ENCODE measurements at places on chromosomes 1 and 21.

DNA sequence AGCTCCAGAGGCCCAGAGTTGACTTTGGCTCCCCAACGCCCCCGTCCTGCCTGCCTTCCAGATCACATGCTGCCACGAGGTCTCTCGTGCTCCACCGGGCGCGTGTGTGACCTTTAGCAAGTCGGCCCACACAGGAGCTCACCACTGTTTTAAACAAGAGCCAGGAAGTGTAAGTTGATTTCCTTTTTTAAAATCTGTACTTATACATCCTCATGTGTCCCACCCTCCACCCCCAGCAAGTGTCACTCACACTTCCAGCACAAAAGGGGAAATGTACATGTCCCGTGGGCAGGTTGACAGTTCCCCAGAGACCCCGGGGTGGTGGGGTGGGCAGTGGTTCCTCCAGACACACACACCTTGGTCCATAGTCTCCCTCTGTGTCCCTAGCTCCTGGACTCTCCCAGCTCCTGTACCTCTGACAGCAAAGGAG is 84.4 kb downstream of the STUM start:
- DNase-seq = no peak

DNA sequence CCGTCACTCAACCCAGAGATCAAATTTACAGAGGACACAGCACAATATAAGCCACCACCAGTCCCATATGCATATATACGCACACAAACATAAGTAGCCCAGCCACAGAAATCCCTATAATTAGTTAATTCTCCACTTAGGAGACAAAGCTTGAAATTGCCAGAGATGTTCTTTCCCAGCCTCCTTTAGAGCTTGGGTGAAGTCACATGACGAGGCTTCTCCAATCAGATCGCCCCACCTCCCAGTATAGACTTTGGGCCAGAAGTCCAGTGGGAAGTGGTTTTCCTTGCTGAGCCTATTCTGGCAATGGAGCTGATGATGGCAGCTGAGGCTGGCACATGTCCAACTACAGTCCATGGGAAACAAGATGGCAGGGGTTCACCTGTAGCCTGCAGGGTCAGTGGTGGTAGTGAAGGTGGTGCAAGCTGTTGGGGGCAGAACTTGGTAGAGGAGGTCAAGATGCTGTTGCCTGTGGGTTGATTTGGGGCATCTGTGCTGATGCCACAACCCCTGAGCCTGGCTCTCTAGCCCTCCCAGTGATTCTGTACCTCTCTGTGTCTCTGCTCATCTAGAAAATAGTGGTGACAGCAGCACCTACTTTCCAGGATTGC is 535.9 kb downstream of the MATN1 start:
- no peak for DNase-seq

- DNase-seq = no peak
Observed at GRCh38 chr1:185720633-185721272, 13.4 kb upstream of the HMCN1 start.

DNA sequence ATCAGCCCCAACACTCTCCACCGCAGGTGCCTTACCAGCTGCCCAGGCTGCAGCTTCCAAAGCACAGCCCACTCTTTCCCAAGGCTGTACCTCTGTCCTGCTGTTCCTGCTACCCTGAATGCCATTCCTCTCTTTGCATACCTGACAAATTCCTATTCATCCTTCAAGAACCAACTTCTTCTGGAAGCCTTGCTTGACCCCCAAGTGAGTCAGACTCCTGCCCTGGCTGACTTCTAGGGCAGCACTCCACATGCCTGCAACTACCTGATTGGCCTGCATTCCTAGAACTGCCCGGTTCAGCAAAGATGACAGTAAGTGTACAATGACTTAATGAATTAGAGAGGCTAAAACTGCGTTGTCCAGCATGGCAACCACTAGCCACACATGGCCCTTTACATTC is 20.8 kb upstream of the PDZK1IP1 start:
- no peak for DNase-seq

GRCh38 chr1:235613602-235614001 is 36.0 kb downstream of the GNG4 start:
- DNase-seq = no peak

Measured in NCI-H2029 (cell line).